ENCODE measurements at places on chromosomes 5 and 9.
A peak's percentile ranks its signal among the peaks of the same experiment; 100 is the strongest.

- DNase-seq = no peak
Observed at GRCh38 chr9:14246951-14247350, 67.0 kb downstream of the NFIB start.

DNA sequence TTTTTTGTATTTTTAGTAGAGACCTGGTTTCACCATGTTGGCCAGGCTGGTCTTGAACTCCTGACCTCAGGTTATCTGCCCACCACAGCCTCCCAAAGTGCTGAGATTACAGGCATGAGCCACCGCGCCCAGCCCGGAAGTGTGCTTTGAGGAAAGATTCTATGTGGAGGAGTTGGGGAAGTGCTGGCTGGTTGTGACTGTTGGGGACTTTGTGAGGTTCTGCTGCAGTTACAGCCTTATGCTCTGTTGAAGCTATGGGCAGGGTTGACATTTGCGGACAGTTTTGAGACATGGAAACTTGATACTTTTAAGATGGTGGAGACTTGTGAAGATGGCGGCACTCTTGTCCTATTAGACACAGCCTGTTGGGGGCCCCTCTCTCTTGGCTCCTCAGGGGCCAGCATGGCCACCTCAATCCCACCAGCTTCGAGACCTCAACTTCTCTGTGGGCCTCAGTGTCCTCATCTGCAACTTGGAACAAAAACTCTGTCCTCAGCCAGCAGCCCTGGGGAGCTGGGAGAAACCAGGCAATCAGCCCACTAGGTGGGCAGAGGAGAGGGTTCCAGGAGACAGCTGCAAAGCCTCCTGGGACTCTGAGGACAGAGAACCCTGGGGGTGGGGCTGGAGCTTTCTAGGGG, 24.9 kb downstream of the C9orf50 start:
- no peak for DNase-seq

DNA sequence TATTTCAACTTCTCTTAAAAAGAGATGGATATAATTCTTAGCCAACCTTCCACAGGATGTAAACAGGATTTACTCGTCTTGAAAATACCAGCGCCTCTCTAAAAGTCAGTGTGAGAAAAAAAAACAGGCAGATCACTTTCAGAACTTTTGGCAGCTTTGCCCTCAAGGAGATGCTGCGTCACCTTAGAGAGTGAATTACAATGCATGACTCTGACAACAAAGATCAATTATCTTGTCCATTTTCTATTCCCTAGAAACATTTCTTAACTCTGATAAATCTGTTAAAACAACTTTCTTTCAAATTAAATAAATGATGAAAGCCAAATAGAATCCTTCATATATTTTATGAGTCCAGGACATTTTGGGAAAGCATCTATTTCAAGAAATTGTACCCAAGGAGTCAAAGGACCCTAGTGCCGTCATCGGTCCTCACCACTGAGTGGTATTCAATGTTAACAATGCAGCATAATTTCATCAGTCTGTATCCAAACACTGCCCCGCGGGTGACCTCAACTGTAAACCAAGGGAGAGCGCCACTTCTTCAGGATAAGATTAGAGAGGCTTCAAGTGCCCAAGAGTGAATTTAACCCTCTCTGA, 536.0 kb downstream of the PDE4D start:
- DNase-seq = peak; percentile 89

GRCh38 chr5:168013546-168013945, 277.9 kb upstream of the WWC1 start:
- no peak for DNase-seq

DNA sequence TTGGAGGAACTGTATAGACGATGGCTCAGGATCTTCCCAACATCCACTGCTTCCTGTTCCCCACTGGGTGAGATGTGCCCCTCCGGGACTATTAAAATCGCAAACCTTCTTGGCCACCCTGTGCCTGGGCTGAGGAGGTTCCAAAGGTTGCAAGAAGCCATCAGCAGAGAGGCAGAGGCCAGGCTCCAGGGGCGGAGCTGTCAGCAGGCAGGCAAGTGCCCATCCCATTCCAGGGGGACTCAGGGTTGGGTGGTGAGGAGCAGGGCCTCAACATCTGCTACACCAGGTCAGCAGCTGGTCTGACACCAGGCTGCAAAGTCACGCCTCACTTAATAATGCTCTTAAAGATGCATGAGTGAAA, 2.2 kb downstream of the BTNL3 start:
- DNase-seq = peak; percentile 2

DNA sequence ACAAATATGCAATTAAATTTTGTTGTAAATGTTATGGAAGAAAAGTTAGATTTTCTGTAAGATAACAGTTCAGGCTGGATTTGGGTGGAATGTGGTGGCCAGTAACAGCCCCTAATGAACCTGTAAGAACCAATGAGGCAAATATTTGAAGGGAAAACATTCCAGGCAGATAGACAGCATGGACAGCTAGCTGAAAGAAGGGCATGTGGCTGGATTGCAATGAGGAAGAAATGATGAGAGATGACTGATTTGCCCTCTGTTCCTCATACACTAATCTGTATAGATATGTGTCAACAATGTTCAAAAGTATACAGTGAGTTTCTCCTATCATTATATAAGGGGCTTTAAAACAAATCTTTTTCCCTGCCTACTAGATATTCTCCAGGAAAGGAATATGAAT, 58.8 kb downstream of the MAN2A1 start:
- DNase-seq = peak; percentile 77

DNA sequence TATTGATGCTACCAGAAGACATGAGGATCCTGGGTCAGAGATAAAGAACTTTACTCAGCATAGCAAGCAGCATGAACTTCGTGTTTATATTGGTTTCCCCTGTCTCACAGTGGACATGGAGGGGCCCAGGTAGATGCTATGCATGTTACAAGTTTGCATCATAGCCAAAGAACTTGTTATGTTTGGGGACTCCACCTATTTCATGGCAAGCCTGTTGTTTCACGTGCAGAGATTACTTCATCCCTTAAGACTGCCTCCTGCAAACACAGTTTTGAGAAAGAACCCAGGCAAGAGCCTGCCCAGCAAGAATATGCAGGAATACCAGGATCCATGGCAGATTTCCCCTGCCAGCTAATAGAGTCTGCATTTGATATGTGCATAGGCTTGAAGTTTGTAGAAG, 68.4 kb downstream of the RCL1 start:
- DNase-seq = no peak

GRCh38 chr5:173789031-173789920, 98.9 kb upstream of the CPEB4 start:
- no peak for DNase-seq

DNA sequence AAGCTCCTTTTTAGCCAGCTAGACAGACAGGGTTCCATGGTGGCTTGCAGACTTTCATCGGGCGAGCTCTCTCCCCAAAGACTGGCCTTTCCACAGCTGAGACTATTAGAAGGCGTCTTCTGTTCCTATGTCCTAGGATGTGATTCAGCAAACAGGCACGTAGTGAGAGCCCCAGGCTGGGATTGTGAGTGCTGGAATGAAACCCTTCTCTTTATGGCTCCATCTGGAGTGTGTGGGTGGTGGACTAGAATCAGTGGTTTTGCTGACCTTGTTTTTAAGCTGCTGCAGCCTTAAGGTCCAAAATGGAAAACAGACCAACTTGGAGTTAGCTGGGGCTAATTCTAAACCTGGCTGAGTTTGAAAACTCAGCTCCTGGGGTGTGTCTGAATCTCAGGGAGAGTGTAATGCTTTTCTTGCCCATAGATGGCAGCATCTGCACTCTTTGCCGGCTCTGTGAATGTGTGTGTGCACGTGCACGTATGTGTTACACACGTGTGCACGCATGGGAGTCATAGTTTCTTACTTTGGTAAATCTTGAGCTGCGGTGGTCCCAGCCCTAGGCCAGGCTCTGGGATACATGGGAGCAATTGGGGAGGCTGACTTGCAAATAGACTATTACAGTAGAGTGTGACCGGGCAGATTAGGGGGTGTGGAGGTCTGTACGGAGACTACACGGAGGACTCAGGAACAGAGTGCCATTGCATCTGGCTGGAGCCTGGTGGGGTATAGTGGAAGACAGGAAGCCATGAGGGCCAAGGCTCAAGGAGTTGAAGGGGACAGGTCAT, 10.7 kb downstream of the GSN start:
- DNase-seq = peak; percentile 89

GRCh38 chr5:3026651-3027050, 275.2 kb upstream of the IRX2 start:
- DNase-seq = no peak

GRCh38 chr9:133845440-133845839, 107.3 kb upstream of the SARDH start:
- no peak for DNase-seq

GRCh38 chr5:73892218-73892617, 266.2 kb downstream of the ARHGEF28 start:
- no peak for DNase-seq

GRCh38 chr5:153552886-153553285, 62.4 kb downstream of the GRIA1 start:
- DNase-seq = no peak

DNA sequence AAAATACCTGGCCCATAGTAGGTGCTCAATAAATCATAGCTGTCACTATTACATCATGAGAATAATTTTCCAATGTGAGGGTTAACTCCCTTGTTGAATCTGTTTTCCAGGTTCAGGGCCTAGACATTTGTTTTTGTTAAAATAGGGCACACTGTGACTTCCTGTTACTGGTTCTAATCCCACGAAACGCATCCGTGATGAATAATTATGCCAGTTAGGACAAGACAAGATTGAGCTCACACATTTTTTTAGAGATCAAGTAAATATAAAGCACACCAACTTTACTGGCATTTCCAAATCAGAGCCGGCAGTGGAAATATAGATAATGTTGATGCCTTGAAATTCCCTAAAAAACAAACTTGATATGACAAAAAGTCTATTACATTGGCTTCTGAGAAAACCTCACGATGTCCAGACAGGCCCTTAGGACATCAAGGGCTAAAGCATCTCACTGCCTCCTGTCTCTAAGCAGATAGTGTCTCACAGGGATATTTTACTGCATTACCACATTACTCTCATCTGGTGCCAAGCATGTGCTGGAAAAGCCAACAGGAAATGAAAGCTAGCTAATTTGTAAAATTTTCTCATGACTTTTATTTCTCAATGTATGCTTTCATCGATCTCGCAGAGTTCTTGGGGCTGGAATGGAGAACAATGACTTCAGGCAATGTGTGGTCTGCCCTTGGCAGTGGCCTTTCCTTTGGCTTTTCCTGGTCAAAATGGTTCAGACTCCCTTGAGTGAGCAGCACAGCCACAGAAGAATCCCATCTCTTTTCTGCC, 414.3 kb upstream of the PAPPA start:
- DNase-seq = no peak

DNA sequence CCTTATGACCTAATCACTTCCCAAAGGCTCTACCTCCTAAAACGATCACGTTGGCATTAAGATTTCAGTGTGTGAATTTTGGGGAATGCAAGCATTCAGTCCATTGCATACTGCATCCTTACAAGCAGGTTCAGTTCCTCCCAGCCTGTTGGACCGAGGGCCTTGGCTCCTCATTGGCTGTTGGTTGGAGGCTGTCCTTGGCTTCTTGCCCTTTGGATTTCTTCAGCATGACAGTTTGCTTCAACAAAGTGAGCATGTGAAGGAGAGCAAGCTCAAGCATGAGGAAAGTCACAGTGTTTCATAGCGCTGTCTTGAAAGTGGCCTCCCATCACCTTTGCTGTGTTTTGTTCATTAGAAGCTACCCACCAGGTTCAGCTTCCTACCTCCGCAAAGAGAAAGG, 109.5 kb downstream of the GADD45G start:
- DNase-seq = no peak

DNA sequence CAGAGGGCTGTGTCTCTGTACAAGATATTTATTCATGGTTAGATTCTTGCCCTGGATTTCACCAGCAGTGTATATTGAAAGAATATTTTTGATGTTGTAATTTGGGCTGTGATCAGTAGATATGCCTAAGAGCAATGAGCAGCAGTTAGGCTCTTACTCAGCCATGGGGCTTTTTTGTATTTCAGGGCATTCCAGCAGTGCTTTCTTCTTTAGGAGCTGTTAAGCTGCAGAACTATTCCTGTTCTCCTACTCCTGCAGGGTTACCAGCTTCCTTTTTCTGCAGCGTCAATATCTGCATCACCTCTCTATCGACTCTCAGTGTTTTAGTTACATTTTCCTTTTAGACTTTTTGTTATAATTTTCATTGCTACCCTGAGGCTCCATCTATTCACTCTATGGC, 206.2 kb downstream of the SLCO4C1 start:
- no peak for DNase-seq

DNA sequence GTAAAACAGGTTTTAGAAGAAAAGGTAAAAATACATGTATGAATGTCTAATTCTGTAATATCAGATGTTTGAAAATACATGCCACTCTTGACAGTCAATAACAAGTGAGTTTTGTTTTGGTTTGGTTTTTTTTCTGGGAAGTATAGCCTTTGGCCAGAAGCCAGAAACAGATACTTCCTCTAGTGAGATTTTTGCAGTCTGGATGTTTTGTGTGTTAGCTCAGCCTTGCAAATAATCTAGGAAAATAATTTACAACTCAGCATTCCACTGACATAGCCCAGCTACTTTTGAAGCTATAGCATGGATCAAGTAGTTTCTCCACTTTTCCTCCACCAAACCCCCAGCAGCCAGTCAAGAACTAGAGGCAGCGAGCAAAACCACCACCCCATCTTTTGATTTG, 56.7 kb downstream of the SLC1A1 start:
- DNase-seq = peak; percentile 17

GRCh38 chr5:68818057-68818695, 275.6 kb upstream of the SLC30A5 start:
- DNase-seq = no peak

- no peak for DNase-seq
Observed at GRCh38 chr9:1528456-1528855, 478.3 kb downstream of the DMRT2 start.

DNA sequence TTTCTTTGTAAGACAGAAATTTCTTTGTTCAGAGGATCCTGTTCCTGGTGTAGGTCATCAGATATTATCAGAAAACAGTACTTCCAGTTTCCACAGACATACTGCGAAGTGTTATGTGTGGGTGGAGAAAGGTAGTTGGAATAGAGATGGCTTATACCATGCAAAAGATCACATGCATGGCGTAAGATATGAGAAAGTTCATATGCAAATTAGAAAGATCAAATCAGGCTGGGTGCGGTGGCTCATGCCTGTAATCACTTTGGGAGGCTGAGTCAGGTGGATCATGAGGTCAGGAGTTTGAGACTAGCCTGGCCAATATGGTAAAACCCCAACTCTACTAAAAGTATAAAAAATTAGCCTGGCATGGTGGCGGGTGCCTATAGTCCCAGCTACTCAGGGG, 65.2 kb upstream of the GLIS3 start:
- no peak for DNase-seq

GRCh38 chr5:152142840-152143469, 218.3 kb upstream of the GLRA1 start:
- peak; percentile 91 for DNase-seq

DNA sequence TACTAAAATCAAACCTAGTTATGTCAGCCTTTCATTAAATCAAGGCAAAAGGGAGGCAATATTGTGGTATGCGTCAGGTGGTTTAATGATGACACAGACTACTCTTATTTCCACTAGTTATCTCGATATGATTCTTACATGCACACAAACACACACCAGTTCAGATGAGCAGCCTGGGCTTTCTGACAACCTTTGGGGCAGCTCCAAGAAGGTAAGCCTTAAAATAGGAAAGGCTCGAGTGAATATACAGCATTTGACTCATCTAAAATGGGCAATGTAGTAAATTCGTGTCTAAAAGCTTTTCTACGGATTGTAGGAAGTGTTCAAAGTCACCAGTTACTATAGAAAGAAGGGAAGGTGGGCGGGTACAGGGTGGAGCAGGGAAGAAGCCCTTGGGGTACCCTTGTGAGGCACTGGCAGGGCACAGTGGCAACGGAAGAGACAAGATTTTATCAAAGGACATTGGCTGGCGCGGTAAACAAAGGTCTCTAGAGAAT, 1.9 kb downstream of the ANKH start:
- peak; percentile 9 for DNase-seq

Data from eye (tissue), 1 donor.